ENCODE measurements at places on chromosomes 6 and 20. TPM values are rescaled to one million over a fixed set of nuclear protein-coding genes. Genes with fewer than 3 reads are reported as not detected.
A peak's percentile ranks its signal among the peaks of the same experiment; 100 is the strongest.

DNA sequence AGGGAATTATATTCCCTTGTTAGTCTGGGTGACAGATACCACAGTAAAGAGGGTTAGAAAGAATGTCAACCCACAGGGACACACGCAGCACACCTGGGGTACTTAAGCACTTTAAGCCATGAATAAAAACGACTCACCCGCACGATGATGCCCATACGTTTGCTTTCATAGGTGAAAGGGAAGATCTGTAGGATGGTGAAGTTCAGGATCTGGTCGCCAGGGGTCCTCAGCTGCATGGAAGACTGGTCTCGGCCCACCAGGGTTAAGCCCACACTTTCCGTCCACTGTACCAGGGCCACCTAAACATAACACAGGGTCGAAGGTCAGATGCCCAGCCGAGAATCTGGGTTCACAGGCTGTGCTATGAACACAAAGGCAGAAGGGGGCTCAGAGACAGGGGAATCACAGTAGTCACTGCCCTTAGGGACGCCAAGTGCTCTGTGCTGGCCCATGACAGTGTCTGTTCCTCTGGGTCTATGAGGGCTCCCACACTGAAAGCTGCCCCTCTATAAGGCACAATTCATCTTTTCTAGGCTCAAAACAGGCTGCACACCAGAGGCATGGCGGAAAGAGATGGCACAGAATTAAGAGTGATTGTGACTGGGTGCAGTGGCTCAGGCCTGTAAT is 96.8 kb upstream of the NFATC2 start:
- peak; percentile 85 for DNase-seq

Gene FOXF2
- total RNA-seq = 0.58 TPM

Gene COL9A1
- 1.6 TPM for total RNA-seq

- DNase-seq = no peak
Observed at GRCh38 chr6:141677598-141678211, 455.0 kb upstream of the GJE1 start.

Gene C20orf141
- total RNA-seq = not detected

Gene MDFI
- total RNA-seq = 15.2 TPM

Measured in sciatic nerve (tissue), 2 donors.